Thymus (tissue), 14 donors: ENCODE measurements at places on chromosomes 2 and 18. TPM values are rescaled to one million over a fixed set of nuclear protein-coding genes. Genes with fewer than 3 reads are reported as not detected.

DNA sequence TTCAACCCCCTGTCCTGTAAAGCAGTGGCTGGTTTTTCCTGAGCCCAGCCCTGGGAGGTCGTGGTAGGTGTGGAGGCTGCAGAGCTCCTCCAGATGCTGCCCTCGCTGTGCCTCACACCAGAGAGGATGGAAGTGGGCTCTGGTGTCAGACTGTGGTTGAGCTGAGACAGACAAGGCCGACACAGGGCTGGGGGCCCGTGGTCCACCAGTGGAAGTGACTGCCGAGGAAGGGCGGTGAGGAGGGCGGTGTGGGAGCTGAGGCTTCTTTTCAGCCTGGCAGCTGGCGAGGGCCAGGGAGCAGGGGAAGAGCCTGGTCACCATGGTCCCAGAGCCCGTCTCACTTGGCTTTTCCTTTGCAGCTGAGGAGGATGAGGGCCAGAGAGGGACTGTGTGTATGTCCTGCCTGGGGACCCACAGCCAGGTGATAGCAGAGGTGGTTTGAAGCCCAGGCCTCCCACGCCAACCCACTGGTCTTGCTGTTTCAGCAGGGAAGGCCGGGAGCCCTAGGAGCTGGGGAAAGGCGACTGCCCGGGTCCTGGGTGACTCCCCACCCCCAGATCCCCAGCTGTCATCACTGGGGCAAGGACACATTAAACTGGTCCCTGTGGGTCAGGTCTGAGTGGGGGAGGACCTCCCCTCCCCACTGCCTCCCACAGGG is 8.5 kb downstream of the SFTPB start:
- no peak overlapping the region for H3K4me3 ChIP-seq
- no peaks in the 10 kb centered on the region for H3K27me3 ChIP-seq
- H3K4me1 ChIP-seq: no peaks in the 10 kb centered on the region
- no peak for DNase-seq
- no peak overlapping the region for H3K27ac ChIP-seq
- peaks cover 22% of the 10 kb centered on the region for H3K36me3 ChIP-seq

- H3K36me3 ChIP-seq: no peaks in the 10 kb centered on the region
- H3K4me1 ChIP-seq: no peaks in the 10 kb centered on the region
- H3K27ac ChIP-seq: no peak overlapping the region
- no peaks in the 10 kb centered on the region for H3K27me3 ChIP-seq
- H3K4me3 ChIP-seq: no peak overlapping the region
Measured at GRCh38 chr2:9708683-9709538, 78.1 kb upstream of the YWHAQ start.

GRCh38 chr2:195652911-195653310 is 4.1 kb upstream of the SLC39A10 start:
- no peaks in the 10 kb centered on the region for H3K36me3 ChIP-seq
- H3K27ac ChIP-seq: no peak overlapping the region
- no peaks in the 10 kb centered on the region for H3K4me1 ChIP-seq
- H3K4me3 ChIP-seq: no peak overlapping the region

DNA sequence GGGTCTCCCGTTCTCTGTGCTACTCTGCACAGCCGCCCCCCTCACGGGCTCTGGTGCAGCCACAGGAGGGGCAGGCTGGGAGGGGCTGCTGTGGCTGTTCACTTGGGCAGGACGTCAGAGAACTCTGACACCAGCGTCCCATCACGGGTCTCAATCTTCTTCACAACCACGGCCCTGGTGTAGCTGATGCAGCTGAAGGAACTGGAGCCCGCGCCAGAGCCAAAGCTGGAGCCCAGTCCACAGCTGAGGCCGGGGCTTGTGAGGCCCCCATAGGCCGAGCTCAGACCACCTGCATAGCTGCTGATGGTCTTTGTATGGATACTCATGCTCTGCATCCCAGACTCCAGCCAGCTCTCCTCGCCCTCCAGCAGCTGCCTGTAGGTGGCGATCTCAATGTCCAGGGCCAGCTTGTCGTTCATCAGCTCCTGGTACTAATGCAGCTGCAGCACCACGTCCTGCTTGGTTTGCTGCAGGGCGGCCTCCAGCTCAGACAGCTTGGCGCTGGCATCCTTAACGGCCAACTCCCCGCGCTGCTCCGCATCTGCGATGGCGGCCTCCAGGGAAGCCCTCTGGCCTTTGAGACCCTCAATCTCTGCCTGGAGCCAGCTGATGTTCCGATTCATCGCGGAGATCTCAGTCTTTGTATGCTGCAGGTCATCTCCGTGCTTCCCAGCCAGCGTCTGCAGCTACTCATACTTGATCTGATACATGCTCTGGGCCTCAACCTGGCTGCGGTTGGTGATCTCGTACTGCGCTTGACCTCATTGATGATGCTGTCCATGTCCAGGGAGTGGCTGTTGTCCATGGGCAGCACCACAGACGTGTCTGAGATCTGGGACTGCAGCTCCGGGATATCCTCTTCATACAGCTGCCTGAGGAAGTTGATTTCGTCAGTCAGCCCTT is 7.4 kb upstream of the DUSP19 start:
- peaks cover 3% of the 10 kb centered on the region for H3K27me3 ChIP-seq
- no peak overlapping the region for H3K4me3 ChIP-seq
- DNase-seq: no peak

The PLEKHH2 gene
- 1.1 TPM for polyA plus RNA-seq

GRCh38 chr18:3062798-3063680 is 50.1 kb upstream of the LPIN2 start:
- no peaks in the 10 kb centered on the region for H3K27me3 ChIP-seq
- no peaks in the 10 kb centered on the region for H3K36me3 ChIP-seq
- H3K4me3 ChIP-seq: no peak overlapping the region
- no peak for DNase-seq
- H3K27ac ChIP-seq: no peak overlapping the region
- H3K4me1 ChIP-seq: peaks cover 31% of the 10 kb centered on the region

GRCh38 chr2:221019668-221020067 is 552.4 kb downstream of the EPHA4 start:
- no peaks in the 10 kb centered on the region for H3K36me3 ChIP-seq
- no peak for DNase-seq
- no peak overlapping the region for H3K27ac ChIP-seq
- H3K27me3 ChIP-seq: no peaks in the 10 kb centered on the region
- H3K4me1 ChIP-seq: no peaks in the 10 kb centered on the region

- DNase-seq: peak; percentile 83
- peaks cover 45% of the 10 kb centered on the region for H3K4me1 ChIP-seq
- H3K36me3 ChIP-seq: peaks cover 11% of the 10 kb centered on the region
- peak overlapping the region; percentile 98 for H3K4me3 ChIP-seq
- peak overlapping the region; percentile 86 for H3K27ac ChIP-seq
- H3K27me3 ChIP-seq: no peaks in the 10 kb centered on the region
Measured at GRCh38 chr2:46915811-46916630, 415 bp upstream of the MCFD2 start.

- H3K4me3 ChIP-seq: no peak overlapping the region
- no peaks in the 10 kb centered on the region for H3K36me3 ChIP-seq
- no peak for DNase-seq
- H3K27me3 ChIP-seq: no peaks in the 10 kb centered on the region
- H3K27ac ChIP-seq: no peak overlapping the region
Measured at GRCh38 chr2:168962636-168963035, 61.5 kb downstream of the G6PC2 start.

GRCh38 chr18:69936191-69936558 is 11.5 kb downstream of the CD226 start:
- peaks cover 21% of the 10 kb centered on the region for H3K4me1 ChIP-seq
- peak overlapping the region; percentile 73 for H3K27ac ChIP-seq
- H3K4me3 ChIP-seq: no peak overlapping the region
- H3K27me3 ChIP-seq: no peaks in the 10 kb centered on the region
- no peak for DNase-seq

DNA sequence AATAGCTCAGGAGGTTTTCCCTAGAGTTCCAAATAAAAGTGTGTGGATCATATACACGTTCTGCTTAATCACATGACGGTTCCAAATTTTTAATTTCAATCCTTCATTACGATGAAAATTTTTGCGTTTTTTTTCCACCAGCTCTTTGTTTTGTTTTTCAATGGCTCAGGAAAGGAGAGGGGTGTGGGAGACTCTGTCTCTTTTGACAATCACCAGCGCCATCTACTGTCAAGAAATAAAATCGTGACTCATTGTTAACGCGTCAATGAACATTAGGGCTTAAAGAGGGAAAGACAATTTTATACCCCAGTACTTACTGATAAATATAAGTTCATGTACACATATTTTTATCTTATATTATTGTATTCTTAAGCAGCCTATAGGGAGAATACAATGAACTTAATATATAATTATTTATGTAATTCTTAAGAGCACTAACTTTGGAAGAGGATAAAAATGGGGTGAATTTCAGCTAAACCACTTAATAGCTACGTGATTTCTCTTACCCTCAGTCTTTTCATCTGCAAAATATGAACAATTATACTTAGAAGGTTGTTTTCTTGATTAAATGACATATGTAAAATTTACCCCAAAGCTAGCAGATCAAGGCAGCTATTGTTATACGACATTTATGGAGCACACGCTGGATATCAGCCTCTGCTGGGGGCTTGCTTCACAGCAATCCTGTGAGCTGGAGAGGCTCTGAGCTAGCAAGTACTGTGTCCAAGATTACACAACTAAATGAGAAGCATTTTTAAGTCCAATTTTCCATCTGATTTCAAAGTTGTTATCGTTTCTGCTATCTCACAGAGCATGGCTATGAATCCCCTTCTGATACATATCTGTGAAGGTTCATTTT is 47.4 kb upstream of the RMDN2 start:
- no peaks in the 10 kb centered on the region for H3K36me3 ChIP-seq
- no peak overlapping the region for H3K4me3 ChIP-seq
- no peaks in the 10 kb centered on the region for H3K4me1 ChIP-seq
- DNase-seq: peak; percentile 47
- no peaks in the 10 kb centered on the region for H3K27me3 ChIP-seq

The SAG gene
- 0.32 TPM for polyA plus RNA-seq

- H3K27me3 ChIP-seq: peaks cover 5% of the 10 kb centered on the region
- H3K27ac ChIP-seq: no peak overlapping the region
Measured at GRCh38 chr2:6535572-6535971, 330.1 kb downstream of the CMPK2 start.

- H3K36me3 ChIP-seq: no peaks in the 10 kb centered on the region
- no peaks in the 10 kb centered on the region for H3K4me1 ChIP-seq
- no peaks in the 10 kb centered on the region for H3K27me3 ChIP-seq
- H3K4me3 ChIP-seq: no peak overlapping the region
Measured at GRCh38 chr18:50161597-50162205, 33.2 kb downstream of the MYO5B start.

GRCh38 chr2:131055169-131056065 is 37.8 kb downstream of the FAM168B start:
- H3K27ac ChIP-seq: no peak overlapping the region
- H3K4me1 ChIP-seq: no peaks in the 10 kb centered on the region
- H3K27me3 ChIP-seq: no peaks in the 10 kb centered on the region
- no peak for DNase-seq

DNA sequence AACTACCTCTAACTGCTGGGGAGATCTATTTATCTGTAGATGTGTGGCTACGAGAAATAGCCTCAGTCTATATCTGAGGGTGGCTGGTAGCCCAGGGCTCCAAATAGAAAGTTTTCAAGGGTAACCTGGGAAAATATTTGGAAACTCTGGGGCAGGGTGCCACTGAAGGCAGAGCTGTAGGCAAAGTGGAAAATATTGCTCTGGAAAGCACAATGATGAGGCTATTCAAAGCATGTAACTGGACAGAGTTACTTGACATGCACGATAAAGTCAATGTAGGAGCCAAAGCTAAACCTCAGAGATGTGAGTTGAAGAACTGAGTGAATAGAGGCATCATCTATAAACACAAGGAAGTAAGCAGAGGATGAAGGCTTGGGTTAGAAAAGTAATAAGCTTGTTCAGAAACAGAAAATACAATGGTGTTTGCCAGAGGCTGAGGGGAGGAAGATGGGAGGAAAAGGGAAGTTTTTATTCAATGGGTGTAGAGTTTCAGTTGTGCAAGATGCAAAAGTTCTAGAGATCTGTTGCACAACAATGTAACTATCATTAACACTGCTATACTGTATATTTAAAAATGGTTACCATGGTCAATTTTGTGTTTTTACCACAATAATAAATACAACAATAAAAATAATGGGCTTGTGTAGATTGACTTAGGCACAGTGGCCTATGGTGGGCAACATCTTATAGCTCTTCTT is 171.6 kb downstream of the MBD2 start:
- no peak for DNase-seq
- no peaks in the 10 kb centered on the region for H3K4me1 ChIP-seq
- H3K27me3 ChIP-seq: no peaks in the 10 kb centered on the region

DNA sequence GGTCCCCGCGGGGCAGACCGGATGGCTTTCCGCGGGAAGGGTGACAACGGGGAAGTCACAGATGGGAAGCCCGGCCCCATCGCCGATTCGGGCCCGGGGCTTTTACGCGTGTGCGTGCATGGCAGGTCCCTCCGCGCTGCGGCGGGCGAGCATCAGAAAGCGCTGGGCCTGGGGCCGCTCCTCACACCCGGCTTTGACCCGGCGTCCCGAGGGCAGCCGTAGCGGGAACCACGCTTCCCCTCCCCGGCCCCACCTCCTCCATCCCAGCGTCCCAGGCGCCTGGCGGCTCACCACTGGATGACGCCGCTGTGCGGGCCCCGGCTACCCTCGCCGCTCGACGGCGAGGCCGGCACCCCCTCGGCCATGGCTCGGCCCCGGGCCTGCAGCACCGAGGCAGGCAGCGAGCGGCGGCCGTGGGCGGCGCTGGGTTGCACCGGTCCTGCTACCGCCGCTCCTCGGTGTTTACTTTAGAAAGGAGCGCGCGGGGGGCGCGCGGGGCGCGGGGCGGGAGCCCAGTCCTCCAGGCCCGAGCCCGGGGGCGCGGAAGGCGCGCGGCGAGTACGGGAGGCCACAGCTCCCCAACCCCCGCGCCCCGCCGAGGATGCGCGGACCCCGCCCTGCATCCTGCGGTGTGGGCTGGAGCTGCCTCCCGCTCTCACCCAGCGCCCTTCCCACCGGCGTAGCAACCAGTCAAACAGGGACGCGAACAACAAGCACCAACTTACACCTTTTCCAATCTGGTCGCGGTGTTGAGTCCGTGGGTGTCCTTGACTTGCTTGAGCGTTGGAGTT is 806 bp downstream of the RFX8 start:
- peaks cover 9% of the 10 kb centered on the region for H3K4me1 ChIP-seq
- H3K27ac ChIP-seq: peak overlapping the region; percentile 76
- H3K36me3 ChIP-seq: no peaks in the 10 kb centered on the region
- peaks cover 3% of the 10 kb centered on the region for H3K27me3 ChIP-seq
- DNase-seq: no peak
- peak overlapping the region; percentile 45 for H3K4me3 ChIP-seq

DNA sequence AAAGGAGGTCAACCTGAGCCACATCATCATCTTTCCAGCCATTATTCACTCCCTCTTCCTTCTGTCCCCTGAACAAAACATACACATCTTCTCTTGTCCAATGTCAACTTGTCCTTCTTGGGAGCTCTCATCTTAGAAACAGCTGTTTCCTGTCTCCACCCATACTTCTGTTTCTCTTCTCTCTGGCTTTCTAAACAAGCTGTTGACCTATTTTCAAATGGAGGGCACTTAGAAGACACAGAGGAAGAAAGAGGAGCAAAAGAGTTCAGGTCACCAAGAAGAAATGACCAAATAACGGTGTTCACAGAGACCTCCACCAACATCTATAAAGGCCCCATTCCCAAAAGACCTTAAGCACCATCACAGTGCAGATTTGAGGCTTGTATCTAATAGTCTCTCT is 355.9 kb upstream of the HNRNPA3 start:
- H3K27ac ChIP-seq: peak overlapping the region; percentile 62
- H3K4me3 ChIP-seq: no peak overlapping the region
- H3K4me1 ChIP-seq: peaks cover 16% of the 10 kb centered on the region
- no peaks in the 10 kb centered on the region for H3K27me3 ChIP-seq

- no peak overlapping the region for H3K27ac ChIP-seq
- H3K4me1 ChIP-seq: no peaks in the 10 kb centered on the region
- H3K36me3 ChIP-seq: no peaks in the 10 kb centered on the region
- H3K27me3 ChIP-seq: no peaks in the 10 kb centered on the region
Measured at GRCh38 chr18:55109818-55110414, 150.7 kb upstream of the CCDC68 start.

- no peak for DNase-seq
- H3K36me3 ChIP-seq: no peaks in the 10 kb centered on the region
- H3K4me1 ChIP-seq: no peaks in the 10 kb centered on the region
- no peak overlapping the region for H3K27ac ChIP-seq
Measured at GRCh38 chr2:67479261-67479660, 82.1 kb downstream of the ETAA1 start.
